Central memory CD8-positive, alpha-beta T cell (primary cell): ENCODE measurements at places on chromosomes 12 and 14.

GRCh38 chr12:27652174-27652763, 44.0 kb upstream of the REP15 start:
- DNase-seq, result no peak

- DNase-seq, result no peak
Observed at GRCh38 chr12:24909667-24910066, 39.2 kb downstream of the BCAT1 start.

- no peak for DNase-seq
Observed at GRCh38 chr14:79825046-79825521, 386.2 kb downstream of the DIO2 start.

- DNase-seq, result no peak
Observed at GRCh38 chr12:50988051-50988450, 35.7 kb downstream of the HIGD1C start.

DNA sequence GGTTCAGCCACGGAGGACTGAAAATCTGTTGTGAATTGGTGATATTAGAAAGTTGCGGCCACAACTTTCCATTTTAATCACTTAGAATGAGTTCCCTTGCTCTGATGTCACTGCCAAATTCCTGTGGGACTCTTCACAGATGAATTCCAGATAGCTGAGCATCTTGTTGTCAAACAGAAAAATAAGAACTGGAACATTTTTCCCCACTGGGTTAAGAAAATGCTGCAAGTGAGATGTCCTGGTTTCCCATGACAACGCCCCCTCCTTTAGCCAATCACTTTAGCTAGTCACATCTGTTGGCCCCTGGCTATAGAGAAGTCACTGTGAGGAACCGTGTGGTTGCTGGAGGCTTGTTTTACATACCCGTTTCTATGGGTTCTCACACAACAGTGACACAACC, 135.9 kb downstream of the KTN1 start:
- no peak for DNase-seq

DNA sequence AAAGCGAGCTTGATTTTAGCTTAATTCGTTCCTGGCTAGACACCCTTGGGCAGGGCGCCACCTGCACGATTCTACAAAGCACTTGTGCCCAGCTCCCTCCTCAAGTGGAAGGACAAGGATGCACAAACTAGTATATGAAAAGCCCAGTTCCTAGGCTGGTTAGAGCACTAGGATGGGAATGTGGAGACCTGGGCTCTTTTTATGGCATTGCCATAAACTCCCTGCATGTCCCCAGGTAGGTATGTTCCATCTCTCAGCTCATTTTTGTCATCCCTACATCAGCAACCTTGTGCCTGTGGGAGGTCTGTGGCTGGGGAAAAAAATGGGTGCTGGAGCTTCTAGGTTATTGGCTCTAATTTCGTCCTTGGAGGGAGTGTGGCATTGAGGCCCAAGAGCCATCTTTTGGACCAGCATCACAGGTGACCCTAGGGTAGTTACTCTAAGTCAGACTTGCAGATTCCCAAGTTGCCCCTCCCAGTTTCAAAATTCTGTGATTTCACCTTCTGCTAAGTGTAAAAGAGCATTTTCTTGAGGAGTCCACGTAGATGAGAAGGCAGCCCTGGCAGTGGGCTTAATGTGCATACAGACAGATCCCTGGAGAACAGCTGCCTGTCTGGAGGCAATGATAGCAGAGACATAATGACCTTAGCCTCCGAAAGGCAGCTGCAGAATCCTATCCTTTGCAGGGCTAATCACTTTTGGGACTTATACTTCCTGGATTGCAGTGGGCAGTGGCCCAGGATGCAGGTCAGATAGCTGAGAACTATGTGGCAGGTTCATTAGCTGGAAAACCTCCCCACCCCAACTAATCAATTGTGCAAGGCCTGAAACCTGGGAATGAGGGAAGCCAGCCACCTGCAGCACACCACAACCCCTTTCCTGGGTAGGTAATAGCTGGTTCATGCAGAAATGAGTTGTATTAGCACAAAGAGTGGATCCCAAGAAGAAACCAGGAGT, 47.6 kb upstream of the BDKRB2 start:
- no peak for DNase-seq

GRCh38 chr14:96038920-96039632, at the start of gene C14orf132:
C14orf132 (plus strand) TSS chr14:96039362; CDS start chr14:96039501, 139 bp downstream.
- DNase-seq, result no peak

DNA sequence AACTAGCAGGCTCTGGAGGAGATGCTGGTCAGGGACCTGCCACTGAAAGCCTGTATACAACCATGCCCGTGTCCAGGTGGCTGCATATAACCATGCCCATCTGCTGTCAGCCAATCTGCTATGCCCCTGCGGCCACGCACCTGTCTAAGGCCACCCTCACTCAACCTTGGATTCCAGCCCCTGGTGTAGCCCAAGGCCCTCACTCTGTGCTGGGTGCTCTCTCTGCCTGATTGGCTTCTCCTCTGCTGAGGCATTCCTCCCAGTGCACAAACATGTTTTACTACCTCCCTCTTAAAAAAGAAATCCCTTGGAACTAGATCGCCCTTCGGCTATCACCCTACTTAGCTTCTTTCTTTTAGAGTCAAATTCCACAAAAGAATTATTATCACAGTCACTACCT, 45.5 kb downstream of the ZFP36L1 start:
- DNase-seq, result no peak

DNA sequence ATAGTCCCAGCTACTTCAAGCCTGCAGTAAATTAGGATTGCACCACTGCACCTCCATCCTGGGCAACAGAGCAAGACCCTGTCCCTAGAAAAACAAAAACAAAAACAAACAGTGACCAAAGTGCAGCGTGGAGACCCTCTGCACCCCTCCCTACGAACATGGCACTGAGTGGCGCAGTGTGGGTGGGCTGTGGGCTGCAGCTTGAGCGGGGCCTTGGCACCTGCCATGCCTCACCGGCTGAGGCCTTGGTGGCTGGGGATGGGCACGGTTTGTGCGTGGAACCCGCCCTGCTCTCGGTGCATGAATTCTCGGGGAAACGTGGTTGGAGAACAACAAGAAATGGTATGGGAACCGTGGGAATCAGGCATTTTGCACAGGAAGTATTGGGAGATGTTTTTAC, 60.8 kb downstream of the TNFAIP2 start:
- no peak for DNase-seq

DNA sequence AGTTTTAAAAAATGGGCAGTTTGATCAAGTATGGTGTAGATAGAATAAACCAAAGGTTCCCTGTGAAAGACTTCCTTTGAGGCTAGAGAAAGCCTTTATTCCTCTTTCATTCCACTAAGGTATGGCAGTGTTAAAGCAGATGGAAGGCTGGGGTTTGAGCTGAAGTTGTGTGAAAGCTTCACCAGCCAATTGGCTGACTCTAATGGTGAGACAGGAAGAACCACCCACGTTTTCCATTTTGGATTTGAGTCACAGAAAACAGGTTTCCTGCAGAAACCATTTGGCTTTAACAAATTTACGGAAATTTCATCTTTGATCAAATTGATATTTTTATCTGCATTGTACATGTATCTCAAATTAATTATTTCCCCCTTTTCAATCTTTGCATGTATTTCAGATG, 455.0 kb downstream of the PCNX1 start:
- no peak for DNase-seq

- no peak for DNase-seq
Observed at GRCh38 chr14:31582836-31583452, 21.7 kb downstream of the NUBPL start.

GRCh38 chr14:33070475-33070874, 131.8 kb downstream of the NPAS3 start:
- no peak for DNase-seq

- no peak for DNase-seq
Observed at GRCh38 chr12:27331291-27331926, 1.2 kb upstream of the BMAL2 start.

DNA sequence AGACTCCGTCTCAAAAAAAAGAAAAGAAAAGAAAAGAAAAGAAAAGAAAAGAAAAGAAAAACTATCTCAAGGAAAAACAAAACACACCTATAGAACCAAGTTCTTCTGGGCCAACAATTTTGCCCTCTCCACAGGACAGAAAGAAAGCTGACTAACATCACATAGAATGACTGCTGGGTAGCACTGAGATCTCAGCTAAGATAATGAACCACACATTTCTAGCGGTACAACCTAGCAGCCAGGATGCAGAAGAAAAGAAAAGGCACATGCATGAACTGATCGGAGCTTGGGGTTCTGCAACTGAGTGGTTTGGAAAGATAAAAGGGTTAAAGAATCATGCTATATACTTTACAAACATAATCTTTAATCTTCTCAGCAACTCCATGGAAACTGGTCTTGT, 19.5 kb downstream of the TMED10 start:
- no peak for DNase-seq

DNA sequence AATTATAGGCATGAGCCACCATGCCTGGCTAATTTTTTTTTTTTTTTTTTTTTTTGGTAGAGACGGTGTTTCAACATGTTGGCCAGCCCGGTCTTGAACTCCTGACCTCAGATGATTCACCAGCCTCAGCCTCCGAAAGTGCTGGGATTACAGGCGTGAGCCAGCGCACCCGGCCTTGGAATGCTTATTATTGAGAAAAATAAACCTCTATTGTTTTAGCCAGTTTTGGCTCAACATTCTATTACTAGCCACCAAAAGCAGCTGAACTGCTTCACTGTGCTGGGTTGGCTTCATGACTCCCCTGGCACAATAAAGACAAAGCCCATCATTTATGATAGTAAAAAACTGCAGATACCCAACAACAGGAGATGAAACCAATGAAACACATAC, 93.5 kb upstream of the CEP83 start:
- no peak for DNase-seq

GRCh38 chr12:15152456-15152855, 68.8 kb downstream of the RERG start:
- DNase-seq, result no peak

GRCh38 chr12:129101404-129101803, 248.1 kb downstream of the GLT1D1 start:
- no peak for DNase-seq

GRCh38 chr14:85165094-85165493, 364.9 kb upstream of the FLRT2 start:
- DNase-seq, result no peak

GRCh38 chr12:113479590-113480335, 8.1 kb upstream of the LHX5 start:
- no peak for DNase-seq

DNA sequence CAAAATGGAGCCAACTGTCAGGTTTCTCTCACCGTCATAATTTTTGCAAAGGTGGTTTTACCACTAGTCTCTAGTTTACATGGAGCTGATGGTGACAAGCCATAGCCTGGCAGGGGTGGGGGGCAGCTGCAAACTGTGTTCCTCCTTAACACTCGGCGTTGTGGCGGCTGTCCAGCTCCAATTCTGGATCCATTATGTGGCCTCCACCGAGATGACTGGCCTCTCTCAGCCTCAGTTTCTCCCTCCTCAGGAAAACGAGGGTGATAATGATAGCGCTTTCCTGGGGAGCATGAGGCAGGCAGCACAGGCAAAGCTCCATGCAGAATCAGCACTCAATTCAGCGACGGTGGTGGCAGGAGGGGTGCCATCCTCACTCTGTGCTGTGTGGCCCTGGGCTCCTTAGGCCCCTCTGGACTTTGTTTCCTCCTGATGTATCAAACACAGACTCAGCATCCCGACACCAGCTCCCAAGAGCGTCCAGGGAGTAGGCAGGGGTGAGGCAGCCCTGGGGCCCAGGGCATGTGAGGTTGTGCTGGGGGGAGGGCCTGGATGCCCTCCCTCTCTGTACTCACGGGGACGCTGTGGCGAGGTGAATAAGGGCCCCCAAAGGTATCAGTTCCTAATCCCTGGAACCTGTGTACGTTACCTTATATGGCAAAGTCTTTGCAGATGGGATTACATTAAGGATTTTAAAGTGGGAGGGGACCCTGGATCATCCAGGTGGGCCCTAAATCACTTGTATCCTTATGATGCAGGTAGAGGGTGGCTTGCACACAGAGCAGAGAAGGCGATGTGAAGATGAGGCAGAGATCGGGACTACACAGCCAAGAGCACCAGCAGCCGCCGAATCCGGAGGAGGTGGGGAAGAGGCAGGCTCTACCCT, 46.8 kb upstream of the EIF5 start:
- DNase-seq, result no peak

DNA sequence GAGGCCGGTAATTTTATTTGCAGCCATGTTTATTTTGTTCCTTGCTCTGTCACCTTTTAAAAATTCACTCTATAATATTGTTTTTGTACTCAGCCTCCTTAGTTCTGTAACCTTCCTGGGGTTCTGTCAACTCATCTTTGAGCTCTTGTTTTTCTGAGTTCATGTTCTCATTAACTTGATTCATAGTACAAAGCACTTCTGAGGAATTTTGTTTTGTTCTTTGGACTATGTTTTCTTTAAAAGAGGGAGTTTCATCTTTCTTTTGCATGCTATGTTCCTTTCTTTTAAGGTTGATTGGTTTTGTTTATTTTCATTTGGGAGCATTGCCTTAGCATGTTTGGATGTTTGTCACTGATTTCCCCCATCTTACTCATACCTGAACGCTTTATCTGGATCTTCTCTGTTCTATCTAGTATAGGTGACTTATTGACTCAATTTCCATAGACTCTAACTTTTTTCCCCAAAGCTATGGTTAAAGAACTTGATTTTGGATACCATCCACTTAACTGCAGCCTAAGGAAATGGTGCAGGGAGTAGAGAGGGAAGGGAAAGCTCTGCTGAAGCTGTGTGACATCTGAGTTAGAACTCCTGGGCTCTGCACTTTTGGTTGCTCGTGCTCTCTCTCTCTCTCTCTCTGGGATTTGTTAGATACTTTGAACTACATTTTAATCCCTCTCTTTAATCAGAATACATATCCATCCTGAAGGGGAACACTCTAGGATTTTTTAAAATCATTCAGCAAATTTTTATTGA, 268.5 kb downstream of the PAWR start:
- no peak for DNase-seq

GRCh38 chr12:90959538-90960139, 4.7 kb upstream of the CCER1 start:
- DNase-seq, result no peak

GRCh38 chr12:41980390-41980789, 164.3 kb downstream of the GXYLT1 start:
- no peak for DNase-seq

- DNase-seq, result no peak
Observed at GRCh38 chr12:74541074-74541473, 3.4 kb downstream of the ATXN7L3B start.

DNA sequence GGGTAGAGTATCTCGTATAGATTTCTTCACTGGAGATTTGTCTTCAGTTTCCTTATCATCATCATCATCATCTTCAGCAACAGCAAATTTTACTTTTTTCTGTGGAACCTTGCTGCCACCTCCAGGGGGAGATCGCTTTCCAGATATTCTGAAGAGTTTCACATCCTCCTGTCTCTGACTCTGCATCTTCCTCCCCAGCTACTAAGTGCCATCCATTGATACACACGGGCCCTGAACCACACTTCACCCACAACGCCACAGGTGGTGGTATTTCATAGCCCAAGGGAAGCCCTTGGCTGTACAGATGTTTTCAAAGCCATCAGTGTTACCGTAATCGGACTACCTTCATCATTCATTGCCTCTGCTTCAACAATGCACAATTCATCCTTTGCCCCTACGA, 82.2 kb downstream of the PPP2R5C start:
- DNase-seq, result peak; percentile 64

- DNase-seq, result no peak
Observed at GRCh38 chr12:58877243-58877743, 43.0 kb downstream of the LRIG3 start.

- DNase-seq, result no peak
Observed at GRCh38 chr12:95318071-95318545, 100.5 kb downstream of the VEZT start.

- no peak for DNase-seq
Observed at GRCh38 chr14:53108292-53109104, 44.6 kb downstream of the DDHD1 start.
